ENCODE measurements at places on chromosomes 13 and 19. TPM values are rescaled to one million over a fixed set of nuclear protein-coding genes. Genes with fewer than 3 reads are reported as not detected.

Gene SULT2A1
- not detected for total RNA-seq

Gene PCDH8
- 0.34 TPM for total RNA-seq

Gene PSG1
- total RNA-seq, result 0.52 TPM

Gene ADGRE3
- not detected for total RNA-seq

Gene ZNF296
- total RNA-seq, result 3.0 TPM

Gene CEBPA
- 0.45 TPM for total RNA-seq

Gene LRRC8E
- 6.5 TPM for total RNA-seq

DNA sequence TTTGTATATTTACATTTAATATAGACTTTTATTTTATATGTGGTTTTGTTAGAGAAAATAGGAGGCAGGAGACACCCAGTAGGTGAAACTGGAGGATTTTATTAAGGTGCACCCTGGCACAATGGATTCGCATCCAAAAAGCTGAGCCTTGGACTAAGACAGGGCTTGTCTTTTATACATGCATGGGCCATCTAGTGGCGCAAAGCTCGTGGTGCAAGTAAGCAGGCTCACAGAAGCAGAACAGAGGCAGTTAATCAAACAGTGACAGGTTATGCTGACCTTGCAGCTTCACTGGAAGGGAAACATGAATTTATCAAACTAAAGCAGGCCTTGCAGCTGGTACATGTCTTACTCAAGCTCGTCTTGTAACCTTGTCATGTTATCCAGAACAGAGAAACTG lies 58.8 kb upstream of the ZNF681 start:
- no peaks in the 10 kb centered on the region for H3K36me3 ChIP-seq
- H3K4me1 ChIP-seq, result no peaks in the 10 kb centered on the region
- H3K4me3 ChIP-seq, result no peak overlapping the region
- H3K27me3 ChIP-seq, result no peaks in the 10 kb centered on the region
- peak; percentile 8 for DNase-seq
- no peak overlapping the region for H3K27ac ChIP-seq

DNA sequence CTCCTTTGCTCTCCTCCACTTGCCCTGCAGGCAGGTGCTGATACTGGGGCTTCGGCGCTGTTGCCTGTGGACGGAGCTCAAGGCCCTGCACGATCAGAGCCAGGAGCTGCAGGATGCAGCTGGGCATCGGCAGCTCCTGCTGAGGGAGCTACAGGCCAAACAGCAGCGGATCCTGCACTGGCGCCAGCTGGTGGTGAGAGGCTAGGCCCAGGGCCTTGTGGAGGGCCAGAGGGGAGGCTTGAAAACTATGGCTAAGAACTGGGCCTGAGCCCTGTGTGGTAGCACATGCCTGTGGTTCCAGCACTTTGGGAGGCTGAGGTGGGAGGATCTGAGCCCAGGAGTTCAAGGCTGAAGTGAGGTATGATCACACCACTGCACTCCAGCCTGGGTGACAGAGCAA lies 6.3 kb downstream of the HAUS5 start:
- H3K4me1 ChIP-seq, result no peaks in the 10 kb centered on the region
- H3K36me3 ChIP-seq, result peaks cover 2% of the 10 kb centered on the region
- no peak for DNase-seq

GRCh38 chr19:35560271-35560670 lies 3.2 kb downstream of the ATP4A start:
- no peaks in the 10 kb centered on the region for H3K36me3 ChIP-seq
- H3K27ac ChIP-seq, result no peak overlapping the region
- peaks cover 2% of the 10 kb centered on the region for H3K4me1 ChIP-seq
- peaks cover 12% of the 10 kb centered on the region for H3K27me3 ChIP-seq
- no peak overlapping the region for H3K4me3 ChIP-seq

DNA sequence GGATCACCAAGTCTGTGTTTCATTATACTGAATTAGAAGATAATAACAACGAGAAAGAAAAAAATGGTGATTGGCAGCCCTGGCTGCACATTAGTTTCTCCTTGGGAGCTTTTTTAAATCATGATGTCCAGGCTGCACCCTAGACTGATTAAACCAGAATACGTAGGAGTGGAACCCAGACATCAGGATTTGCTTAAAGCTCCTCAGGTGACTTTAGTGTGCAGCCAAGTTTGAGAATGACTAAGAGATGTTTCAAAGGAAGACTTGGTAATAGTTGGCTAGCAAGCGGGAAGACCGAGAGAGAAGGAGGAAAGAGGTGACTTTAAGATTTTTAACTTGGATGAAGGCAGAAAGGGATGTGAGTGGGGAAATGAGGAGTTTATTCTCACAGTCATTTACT lies 71.4 kb upstream of the SERP2 start:
- H3K27me3 ChIP-seq, result no peaks in the 10 kb centered on the region
- H3K27ac ChIP-seq, result peak overlapping the region; percentile 82
- no peaks in the 10 kb centered on the region for H3K36me3 ChIP-seq
- no peak overlapping the region for H3K4me3 ChIP-seq
- peak; percentile 86 for DNase-seq
- peaks cover 61% of the 10 kb centered on the region for H3K4me1 ChIP-seq

DNA sequence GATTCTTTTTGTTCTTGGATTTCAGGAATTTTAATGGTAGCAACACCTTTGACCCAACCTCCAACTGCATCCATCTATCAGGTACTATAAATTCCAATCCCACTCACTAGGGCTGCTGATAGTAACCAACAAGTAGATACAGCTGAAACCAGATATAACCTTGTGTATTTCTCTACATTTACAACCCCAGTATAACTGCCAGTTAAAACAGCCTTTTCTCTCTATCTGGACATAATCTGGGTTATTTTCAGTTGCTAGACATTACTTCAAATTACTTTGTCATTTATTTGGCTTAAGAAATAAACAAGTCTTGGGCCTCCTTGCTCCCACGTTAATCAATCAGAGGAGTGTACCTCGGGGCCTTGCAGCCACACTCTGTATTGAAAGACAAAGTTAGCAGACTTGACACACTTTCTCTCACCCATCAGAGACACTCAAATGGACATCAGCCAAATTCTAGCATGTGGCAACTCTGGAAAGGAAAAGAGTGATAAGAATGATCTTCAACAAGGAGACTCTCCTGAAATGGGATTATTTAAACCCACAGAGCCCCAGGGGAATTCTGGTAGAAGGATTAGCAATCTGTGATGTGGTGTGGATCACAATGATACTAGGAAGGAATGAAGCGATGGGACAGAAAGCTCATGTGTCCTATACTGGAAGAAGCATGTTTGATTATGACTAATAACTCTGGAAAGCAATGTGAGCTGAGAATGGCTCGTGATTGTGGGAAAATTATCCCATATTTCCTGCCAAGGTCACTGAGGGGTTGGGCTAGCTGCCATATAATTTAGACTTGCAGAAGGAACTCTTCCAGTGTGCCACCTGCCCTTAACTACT lies 157.5 kb downstream of the FLT1 start:
- no peaks in the 10 kb centered on the region for H3K27me3 ChIP-seq
- DNase-seq, result peak; percentile 80
- no peak overlapping the region for H3K4me3 ChIP-seq
- H3K4me1 ChIP-seq, result peaks cover 36% of the 10 kb centered on the region
- H3K36me3 ChIP-seq, result no peaks in the 10 kb centered on the region
- H3K27ac ChIP-seq, result peak overlapping the region; percentile 24

DNA sequence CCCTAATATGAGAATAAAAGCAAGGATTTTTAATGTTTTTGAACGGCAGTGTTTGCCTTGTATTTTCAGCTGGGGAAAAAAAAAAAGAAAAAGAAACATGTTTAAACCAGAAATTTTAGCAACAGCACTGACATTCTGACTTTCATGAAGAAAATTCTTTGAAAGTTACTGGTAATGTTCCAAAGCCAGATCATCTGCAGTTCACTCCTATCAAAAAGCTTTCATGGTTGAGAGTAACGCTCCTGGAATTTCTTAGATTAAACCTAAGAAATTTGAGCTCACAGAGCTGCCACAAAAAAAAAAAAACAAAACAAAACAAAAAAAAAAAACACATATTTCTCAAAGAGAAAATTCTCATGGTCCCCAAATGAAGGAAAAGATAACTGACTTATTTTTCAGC lies 1106.7 kb downstream of the EFNB2 start:
- no peak overlapping the region for H3K27ac ChIP-seq
- H3K27me3 ChIP-seq, result no peaks in the 10 kb centered on the region
- DNase-seq, result peak; percentile 45
- H3K4me3 ChIP-seq, result no peak overlapping the region

- no peak overlapping the region for H3K4me3 ChIP-seq
- H3K27ac ChIP-seq, result peak overlapping the region; percentile 81
Measured at GRCh38 chr19:12784394-12784870, 6.9 kb upstream of the JUNB start.

DNA sequence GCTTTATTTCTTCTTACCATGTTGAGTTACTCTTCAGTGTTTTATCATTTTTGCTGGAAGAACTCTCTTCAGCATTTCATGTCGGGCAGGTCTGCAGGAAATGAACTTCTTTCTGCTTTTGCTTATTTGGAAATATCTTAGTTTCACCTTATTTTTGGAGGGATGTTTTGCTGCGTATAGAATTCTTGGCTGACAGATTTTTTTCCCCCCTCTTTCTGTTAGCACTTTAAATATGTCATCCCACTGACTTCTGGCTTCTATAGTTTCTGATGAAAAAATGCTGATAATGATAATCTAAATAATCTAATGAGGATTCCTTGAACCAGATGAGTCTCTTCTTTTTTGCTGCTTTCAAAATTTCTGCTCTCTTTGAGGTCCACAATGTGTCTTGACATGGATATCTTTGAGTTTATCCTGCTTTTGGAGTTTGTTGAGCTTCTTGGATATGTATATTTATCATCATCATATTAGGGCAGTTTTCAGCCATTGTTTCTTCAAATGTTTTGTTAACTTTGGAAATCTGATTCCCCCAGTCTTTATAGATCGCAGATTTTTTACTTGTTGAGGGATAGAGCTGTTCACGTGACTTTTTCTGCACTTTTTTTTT lies 20.4 kb downstream of the ZMYM2 start:
- peaks cover 5% of the 10 kb centered on the region for H3K36me3 ChIP-seq
- H3K4me3 ChIP-seq, result no peak overlapping the region
- no peak overlapping the region for H3K27ac ChIP-seq

GRCh38 chr13:105642511-105642958 lies 892.9 kb downstream of the EFNB2 start:
- H3K27me3 ChIP-seq, result no peaks in the 10 kb centered on the region
- H3K4me3 ChIP-seq, result peak overlapping the region; percentile 9
- peak; percentile 77 for DNase-seq

- no peaks in the 10 kb centered on the region for H3K4me1 ChIP-seq
- peak; percentile 10 for DNase-seq
- H3K27ac ChIP-seq, result no peak overlapping the region
- H3K36me3 ChIP-seq, result peaks cover 37% of the 10 kb centered on the region
- no peak overlapping the region for H3K4me3 ChIP-seq
- no peaks in the 10 kb centered on the region for H3K27me3 ChIP-seq
Measured at GRCh38 chr19:10173527-10173926, 21.2 kb downstream of the DNMT1 start.

DNA sequence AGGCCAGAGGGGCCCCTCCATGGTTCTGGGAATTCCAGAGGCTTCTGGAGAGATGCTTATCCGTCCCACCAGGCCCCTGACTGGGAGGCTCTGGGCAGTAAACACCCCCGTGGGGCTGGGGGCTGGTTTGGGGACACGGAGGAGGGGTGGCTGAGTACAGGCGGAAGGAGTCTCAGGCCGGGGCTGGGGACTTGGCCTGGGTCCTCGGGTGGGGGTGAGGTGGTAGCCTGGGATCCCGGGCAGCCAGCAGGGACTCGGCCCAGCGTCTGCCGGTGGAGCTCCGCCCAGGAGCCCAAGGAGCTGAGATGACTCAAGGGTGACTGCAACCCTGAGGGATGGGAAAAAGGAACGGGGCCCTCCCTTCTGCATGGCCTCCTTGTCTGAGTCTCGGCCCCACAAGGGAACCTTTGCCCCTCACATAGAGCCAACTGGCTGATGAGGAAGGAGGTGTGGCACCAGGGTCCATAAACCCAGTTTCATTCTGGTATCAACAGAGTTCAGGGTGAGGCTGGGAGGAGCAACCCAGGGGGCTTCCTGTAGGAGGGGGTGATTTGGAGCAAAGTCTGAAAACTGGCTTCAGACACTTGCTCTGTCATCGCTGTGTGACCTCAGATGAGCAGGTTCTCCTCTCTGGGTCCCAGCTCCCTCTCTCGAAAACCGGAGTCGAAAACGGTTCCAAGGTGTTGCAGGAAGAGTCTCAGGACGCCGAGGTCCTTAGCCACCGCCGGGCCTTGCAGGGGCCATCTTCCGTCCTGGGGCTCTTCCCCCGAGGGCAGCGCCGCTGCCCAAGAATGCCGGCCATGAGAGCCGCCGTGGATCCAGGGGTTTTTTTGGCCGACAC lies 809 bp downstream of the MISP start:
- no peaks in the 10 kb centered on the region for H3K27me3 ChIP-seq
- peak overlapping the region; percentile 85 for H3K27ac ChIP-seq
- no peaks in the 10 kb centered on the region for H3K36me3 ChIP-seq

DNA sequence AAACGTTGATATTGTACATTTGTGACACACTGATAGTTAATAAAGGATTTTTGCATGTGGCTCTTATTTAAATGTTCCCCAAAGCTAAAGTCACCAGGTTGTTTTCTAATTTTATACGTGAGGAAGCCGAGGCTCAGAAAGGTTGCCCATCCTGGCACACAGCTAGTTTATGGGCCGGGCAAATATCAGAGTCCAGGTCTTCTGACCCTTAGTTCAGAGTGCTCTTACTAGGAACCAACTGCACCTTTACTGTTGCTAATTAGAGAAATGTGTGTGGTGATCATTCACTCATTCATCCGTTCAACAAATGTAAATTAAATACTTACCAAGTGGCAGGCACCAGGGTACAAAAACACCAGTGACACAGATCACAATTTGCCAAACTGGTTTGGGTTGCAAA lies 46.3 kb upstream of the RGCC start:
- H3K36me3 ChIP-seq, result no peaks in the 10 kb centered on the region
- no peak for DNase-seq

All from astrocyte (in vitro differentiated cells and primary cell).